ENCODE measurements at places on chromosomes 2 and 18.

DNA sequence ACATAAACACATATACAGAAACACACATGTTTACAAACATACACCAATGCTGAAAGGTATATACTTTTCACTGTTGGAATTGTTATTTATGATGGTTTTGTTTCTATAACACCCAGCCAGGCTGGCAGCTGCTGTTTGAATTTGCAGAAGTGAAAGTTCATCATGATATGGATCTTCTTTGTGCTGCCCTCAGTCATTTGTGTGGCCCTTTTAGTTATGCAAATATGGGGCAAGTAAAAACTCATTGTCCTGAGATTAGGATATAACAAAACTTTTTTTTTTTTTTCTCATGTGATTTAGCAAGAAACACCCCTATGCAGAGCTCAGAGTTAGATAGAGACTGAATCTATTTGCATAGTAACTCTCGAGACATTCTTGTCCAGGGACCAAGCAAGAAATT is 714.1 kb downstream of the KCNJ3 start:
- DNase-seq = no peak

DNA sequence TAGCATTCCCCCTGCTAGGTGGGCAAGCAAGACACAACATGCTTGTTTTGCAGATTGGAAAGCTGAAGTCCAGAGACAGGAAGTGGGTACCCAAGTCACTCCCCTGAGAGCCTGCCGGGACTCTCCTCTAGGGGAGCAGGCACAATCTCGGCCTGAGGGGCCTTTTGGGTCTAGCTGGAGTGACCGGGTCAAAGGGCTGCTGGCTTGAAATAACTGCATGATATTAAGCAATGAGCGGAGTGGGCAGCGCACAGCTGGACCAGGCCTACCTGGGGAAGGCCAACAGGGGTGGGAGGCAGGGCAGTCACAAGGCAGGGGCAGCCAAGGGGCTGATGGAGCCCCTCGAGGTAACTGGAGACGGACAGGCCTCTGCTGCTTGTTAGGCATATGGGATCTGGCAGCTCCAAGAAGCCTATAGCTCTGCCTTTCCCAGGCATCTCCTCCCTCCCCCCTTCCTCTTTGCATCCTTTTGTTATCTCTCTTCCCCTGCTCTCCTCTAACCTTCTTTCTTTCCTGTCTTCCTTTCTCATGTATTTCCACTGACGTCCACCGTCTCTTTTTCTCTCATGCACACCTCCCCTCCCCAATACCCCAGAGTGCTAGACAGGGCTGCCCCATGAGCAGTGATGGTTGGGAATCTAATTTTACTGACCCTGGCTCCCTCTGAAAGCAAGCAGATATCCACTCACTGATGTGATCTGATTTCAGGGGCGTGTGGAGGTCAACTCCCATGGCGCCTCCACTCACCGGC is 237.5 kb downstream of the LOXHD1 start:
- no peak for DNase-seq

- no peak for DNase-seq
Measured at GRCh38 chr2:147051248-147051647, 793.6 kb upstream of the ACVR2A start.

- DNase-seq = no peak
Measured at GRCh38 chr2:165558832-165559231, 89.3 kb downstream of the CSRNP3 start.

DNA sequence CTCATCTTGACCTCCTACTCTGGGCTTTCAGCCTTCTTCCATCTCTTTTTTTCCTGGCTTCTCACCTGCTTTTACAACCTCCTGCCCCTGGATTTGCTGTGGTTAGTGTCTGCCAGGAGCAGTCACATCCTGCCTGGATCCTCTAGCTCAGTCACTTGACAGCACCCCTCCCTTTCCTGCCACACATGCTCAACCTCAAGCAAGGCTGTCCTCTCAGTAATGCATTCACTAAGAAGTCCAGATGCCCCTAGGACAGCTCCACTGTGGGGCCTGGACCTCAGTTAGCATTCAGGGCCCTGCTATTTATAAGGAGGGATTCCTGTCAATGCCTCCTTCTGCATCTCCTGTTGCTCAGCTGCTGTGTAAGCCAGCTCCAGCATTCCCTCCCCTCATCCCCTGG is 275.5 kb downstream of the SMAD2 start:
- no peak for DNase-seq

- DNase-seq = no peak
Measured at GRCh38 chr2:199495147-199495546, 37.4 kb upstream of the SATB2 start.

DNA sequence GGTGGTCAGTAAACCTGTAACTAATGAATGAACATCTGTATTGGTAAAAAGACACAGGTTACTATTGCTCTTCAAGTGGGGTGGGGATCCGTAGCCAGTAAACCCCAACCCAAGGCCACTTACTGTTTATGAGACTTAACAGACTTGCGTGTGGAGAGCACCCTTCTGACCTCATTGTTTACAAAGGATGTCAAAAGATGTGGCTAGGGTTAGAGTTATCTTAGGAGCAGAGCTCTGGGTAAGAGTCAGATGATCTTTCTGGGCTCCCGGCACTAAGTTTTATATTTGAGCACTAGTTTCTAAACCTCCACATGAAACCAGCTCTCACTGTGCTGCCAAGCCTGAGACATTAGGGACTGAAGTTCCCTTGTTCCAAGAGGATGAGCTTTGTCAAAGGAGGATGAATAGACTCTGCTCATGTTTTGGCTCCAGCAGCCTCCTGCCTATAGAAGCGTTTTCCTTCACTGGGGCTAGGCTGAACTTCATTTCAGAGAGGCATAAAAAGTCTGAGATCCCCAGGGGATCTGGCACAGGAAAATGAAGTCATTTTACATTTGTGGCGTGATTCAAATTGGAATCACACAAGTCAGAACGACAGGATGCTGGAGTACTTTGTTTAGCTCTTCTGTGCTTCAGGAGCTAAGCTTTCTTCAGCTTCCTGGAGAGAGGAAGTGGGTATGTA is 403.1 kb upstream of the TRIB2 start:
- no peak for DNase-seq

DNA sequence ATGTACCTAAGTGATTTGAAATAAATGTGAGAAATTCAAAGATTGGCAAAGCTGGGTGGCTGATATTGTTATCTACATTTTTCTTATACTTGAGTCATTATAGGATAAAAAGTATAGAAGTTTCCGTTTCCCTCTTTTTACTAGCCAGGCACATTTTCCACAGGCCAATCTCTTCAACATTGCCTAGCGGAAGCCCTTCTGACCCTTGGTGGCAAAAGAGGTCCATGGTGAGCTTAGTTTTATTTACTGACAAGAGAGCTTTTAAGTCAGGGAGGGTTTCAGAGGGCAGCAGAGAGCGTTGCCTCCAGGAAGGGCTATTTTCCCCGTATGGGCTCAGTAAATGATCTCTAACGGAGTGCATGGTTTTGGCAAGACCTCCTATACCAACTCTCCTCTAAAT is 15.1 kb upstream of the RHOB start:
- no peak for DNase-seq

DNA sequence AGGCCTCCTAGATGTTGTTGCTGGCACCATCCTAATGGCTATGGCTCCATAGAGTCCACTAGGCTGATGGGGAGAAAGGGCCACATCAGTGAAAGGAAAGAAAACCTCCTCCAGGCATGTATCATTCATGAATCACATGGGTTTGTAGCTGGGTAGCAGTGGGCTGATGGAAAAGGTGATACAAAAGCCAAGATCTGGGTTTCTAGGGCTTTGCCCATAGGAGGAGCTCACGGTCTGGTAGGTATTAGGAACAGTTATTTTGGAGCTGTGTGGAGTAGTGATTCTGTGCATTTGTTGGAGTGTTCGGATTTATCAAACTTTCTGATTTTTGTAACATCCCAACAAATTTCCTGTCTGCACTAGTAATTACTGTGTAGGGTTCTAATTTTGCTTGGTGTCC is 259.2 kb downstream of the SLC4A3 start:
- DNase-seq = no peak

- DNase-seq = no peak
Measured at GRCh38 chr18:69900941-69901340, 46.7 kb downstream of the CD226 start.

DNA sequence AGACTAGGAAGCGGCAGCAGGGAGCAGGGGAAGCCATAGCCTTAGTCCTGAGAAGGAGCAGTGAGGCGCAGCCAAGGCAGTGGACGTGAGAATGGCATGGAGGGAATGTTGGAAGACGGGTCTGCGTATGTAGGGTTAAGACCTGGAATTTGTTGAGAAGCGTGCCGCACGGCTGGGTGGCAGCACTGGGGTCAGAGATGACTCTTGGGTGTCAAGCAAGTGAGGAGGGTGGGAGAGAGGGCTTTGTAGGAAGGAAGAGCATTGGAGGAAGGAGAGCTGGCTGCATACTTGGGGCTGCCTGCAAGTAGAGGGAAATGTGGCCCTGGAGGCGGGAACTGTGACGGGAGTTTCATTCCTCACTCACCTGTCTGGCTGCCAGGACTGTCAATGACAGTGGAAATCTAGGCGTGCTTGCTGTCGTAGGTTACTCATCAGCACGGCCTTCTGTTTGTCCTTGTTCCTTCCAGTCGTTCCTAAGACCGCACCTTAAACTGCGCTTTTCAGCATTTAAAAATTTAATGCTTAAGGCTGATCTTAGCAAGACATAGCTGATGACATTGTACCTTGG is 108.0 kb downstream of the ITGB1BP1 start:
- DNase-seq = no peak

DNA sequence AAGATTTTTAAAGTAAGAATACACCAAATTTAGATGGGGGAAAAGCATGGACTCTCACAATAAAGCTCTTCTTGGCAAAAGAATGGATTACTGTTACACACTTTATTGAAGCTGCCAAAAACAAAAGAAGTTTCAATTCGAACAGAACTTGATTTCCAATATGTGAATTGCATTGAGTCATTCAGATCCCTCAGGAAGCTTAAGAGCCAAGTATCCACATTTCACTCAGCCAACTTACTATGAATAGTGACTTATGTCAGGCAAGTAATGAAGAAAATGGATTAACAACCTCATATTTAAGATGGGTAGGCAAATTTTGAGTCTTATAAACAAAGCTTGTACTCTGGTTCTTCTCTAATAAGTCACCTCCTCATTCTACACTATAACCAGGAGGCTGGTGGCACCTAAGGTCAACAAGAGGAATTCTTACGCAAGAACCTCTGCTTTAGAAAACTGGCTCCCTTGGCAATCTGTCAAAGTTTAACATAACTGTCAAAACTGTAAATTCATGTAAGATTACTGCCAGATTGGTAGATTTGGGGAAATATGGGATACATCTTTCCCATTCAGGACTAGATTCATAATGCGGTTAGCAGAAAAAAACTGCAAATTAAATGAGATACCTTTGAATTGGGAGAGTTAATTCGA is 6.0 kb downstream of the HADHA start:
- no peak for DNase-seq

DNA sequence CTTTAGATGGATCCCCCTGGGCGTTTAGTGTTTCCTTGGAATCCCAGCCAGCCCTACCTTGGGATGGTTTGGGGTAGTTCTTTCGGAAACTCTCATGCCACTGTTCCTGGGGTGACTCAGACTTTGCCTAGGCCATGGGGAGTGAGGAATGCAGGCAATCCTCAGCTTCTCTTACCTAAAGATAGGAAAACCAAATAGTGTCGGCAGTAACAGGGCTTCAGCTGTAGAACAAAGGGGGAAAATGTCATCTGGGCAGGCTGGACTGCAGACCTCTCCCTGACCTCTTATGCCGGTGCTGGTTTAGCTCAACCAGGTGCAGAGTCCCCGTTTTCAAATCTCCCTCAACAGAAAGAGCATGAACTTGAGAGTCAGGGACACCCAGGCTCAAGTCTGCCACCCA is 252.1 kb downstream of the TSN start:
- DNase-seq = no peak

DNA sequence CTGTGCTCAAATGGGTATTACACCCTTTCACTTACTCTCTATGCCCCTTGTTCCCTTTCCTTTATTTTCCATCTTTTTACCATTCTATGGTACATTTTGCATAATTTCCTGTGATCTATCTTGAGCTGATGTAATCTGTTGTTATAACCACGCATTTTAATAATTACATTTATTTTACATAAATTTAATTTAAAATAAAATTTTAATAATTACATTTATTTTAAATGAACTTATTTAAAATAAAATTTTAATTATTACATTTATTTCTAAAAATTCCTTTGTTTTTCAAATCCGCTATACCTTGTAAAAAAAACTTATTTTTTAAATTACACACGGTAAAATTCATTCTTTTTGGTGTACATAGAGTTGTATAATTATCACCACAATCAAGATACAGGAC is 93.9 kb downstream of the CRACDL start:
- no peak for DNase-seq

DNA sequence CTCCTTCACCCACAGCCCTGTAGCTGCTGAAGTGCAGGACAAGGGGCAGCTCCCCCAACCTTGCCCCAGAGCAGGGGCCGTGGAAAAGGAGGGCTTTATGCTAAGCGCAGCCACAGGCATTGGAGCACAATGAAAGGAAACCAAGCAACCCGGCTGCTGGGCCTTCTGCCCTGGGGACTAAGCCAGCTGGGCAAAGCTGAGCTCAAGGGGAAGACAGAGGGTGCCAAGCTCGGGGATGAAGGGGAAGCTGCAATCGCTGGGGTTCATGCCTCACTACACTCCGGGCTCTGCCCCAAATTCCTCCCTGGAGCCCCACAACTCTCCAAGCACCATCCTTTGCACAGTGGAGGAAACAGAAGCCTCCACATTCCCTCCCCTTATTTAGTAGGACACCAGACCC is 12.4 kb downstream of the SFXN5 start:
- DNase-seq = peak; percentile 78

GRCh38 chr2:186862869-186863709 is 14.1 kb upstream of the ZSWIM2 start:
- no peak for DNase-seq

DNA sequence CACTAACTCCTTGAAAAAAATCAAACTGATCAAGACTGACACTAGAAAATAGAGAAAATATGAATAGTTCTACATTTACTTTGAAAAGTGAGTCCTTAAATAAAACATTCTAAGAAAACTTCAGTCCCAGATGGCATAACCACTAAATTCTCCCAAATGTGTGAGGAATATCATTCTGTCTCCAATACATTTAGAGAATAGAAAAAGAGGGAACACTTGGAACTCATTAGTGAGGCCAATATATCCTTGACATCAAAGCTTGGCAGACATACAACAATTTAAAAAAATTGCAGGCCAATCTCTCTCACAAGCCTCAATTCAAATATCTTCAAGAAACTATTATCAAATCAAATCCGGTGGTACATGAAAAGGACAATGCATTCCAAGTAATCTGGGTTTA is 79.3 kb upstream of the TMEM247 start:
- DNase-seq = no peak

DNA sequence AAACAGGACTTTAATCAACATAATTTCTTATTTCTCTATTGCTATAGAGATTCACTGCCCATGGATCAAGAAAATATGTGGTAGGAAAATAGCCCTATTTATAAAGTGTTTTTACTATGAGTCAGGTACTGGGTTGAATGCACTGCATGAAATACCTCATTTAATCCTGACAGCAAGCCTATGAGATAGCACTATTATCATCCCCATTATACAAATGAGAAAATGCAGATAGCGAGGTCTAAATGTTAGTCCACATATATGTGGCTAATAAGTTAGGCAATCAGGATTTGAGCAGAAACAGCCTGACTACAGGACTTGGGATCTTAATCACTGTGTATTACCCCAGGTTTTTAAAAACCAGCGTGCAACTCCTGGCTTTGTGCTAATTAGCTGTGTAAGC is 8.5 kb upstream of the LYPD1 start:
- no peak for DNase-seq
